Erythroblast (primary cell): ENCODE measurements at places on chromosomes 2 and 18.

- DNase-seq = peak; percentile 55
Measured at GRCh38 chr2:152585830-152586484, 131.3 kb downstream of the PRPF40A start.

GRCh38 chr2:20506201-20506685 lies 59.4 kb downstream of the RHOB start:
- DNase-seq = no peak

DNA sequence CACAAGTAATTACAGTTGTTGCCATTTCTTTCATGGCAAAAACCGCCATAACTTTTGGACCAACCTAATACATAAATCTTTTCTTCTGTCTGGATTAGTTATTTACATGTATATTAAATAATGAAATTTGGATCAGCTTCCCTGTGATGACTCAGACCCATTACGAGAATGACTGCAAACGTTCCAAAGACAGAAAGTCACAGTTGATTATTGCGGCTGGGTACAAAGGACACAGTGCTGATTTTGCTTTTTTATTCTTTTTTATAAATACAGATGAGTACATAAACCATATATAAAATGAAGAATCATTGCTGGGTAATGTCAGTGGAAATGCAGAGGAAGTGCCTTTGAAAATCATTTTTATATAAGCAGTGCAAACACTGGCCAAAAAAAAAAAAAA lies 126.2 kb downstream of the TWIST2 start:
- DNase-seq = no peak

DNA sequence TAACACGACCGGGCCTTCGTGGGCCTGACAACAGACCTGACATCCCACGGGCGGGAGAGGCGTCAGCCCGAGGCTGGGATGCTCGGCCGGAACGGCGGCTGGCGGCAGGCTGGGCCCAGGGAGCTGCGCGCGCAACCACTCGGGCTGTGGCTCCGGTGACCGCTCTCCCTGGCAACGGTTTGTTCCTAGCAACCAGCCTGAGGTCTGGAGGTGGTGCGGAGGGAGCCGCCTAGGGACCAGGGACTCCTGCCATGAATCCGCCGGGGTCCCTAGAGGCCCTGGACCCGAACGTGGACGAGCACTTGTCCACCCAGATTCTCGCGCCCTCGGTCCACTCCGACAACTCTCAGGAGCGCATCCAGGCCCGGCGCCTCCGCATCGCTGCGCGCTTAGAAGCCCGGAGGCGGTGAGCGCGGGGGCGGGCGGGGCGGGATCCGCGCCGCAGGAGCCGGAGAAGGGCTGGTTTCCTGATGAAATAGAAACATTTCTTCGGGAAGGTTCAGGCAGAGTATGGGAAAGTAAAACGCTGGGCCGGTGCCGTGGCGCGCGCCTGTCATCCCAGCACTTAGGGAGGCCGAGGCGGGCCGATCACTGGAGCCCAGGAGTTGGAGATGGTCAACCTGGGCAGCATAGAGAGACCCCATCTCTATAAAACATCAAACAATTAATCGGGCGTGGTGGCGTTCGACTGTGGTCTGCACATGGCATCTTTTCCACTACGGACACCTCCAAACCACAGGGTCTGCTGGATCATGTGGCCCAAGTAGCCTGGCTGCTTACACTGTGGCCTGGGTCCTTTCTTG lies at the start of gene DRC1:
TSS of gene DRC1 (plus strand) at position 182 of the 803 bp plus-strand sequence. CDS start at position 252, 70 bp downstream.
- peak; percentile 69 for DNase-seq

DNA sequence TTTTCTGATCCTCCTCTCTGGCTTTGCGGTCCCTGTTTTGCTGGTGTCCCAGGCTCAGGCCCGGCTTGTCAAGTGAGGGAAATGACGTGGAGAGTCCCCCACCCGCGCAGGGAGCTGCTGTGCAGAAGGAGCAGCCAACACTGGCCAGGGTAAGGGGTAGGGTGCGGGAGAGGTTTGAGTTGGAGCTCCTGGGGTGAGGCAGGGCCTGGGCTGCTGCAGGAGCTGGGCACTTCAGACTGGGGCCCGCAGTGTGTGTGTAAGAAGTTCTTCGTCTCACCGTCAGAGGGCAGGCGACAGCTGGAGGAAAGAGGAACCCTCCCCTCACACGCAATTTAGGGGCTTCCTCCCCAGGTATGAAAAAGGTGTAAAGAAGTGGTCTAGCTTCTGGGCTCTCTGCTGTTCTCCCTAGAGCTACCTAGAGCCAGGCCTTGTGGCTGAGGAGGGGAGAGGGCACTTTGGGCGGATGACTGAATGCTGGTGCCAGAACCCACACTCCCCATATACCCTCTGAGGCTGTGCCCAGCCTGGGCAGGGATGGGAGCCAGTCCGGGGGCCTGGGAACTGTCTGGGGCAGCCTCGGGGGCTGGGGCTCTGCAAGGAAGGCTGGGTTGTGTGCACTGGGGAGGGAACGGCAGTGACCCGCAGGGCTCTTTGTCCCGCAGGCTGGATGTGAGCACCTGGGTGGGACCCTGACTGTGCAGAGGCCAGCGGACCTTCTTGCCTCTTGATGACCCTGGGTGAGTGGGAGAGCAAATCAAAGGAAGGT lies 11.8 kb downstream of the CELF4 start:
- no peak for DNase-seq

- DNase-seq = peak; percentile 50
Measured at GRCh38 chr2:144333143-144333555, 186.8 kb downstream of the ZEB2 start.

GRCh38 chr2:60837123-60837522 lies 44.3 kb upstream of the REL start:
- no peak for DNase-seq

GRCh38 chr2:231223458-231223976 lies 25.1 kb downstream of the ARMC9 start:
- DNase-seq = no peak

GRCh38 chr2:54958717-54959371 lies 91.4 kb downstream of the RTN4 start:
- no peak for DNase-seq

DNA sequence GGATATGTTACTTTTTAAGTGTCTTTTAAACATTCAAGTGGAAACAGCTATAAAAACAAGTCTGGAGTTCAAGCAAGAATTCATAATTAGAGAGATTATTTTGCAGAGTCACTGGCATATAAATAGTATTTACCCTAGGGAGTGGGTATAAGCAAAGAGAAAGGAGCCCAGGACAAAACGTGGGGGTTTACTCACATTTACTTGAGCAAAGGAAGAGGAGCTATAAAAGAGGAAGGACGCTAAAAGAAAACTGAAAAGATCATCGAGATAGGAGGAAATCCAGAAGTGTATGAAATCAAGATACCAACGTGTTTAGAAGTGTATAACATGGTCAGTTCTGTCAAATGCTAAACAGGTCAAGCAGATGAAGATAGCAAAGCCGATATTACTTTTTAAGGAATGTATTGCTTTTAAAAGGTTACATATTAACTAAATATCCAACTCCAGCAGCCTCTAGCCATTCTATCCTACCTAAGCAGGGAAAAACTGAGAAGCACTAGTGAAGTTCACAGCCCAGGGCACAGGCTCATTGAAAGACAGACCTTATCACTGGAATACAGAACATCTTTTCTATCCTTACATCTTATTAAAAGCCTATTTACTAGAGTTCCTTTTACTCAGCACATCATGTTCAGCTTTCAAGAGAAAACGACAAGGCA lies 8.6 kb downstream of the KANSL1L start:
- DNase-seq = no peak
